ENCODE measurements at places on chromosomes 7 and 10.
A peak's percentile ranks its signal among the peaks of the same experiment; 100 is the strongest.

DNA sequence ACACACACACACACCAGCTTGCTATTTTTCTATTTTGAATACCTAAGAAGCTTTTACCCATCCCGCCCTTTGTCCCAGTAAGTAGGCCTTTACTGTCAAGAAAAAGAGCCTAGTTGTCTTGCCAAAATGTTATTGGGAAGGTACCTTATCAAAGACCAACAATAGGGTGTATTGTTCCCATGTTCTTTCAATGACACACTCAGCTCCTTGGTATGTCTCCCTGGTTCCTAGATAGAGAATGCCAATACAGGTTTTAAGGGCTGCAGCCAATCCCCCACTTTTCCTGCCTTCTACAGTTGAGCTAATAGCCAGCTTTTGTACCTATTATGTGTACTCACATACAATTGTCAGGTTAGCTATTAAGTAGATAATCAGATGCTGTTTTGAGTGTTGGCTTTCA, 92.0 kb upstream of the LRRTM3 start:
- DNase-seq: no peak

- no peak for DNase-seq
Observed at GRCh38 chr7:66143876-66144332, 29.3 kb downstream of the CRCP start.

GRCh38 chr7:70457883-70458680, 673.9 kb upstream of the GALNT17 start:
- DNase-seq: no peak

- no peak for DNase-seq
Observed at GRCh38 chr10:31647861-31648260, 280.8 kb downstream of the ARHGAP12 start.

GRCh38 chr7:155856656-155857055, 44.4 kb upstream of the SHH start:
- DNase-seq: no peak

GRCh38 chr10:122911889-122912484, 1.6 kb downstream of the FAM24A start:
- DNase-seq: no peak

DNA sequence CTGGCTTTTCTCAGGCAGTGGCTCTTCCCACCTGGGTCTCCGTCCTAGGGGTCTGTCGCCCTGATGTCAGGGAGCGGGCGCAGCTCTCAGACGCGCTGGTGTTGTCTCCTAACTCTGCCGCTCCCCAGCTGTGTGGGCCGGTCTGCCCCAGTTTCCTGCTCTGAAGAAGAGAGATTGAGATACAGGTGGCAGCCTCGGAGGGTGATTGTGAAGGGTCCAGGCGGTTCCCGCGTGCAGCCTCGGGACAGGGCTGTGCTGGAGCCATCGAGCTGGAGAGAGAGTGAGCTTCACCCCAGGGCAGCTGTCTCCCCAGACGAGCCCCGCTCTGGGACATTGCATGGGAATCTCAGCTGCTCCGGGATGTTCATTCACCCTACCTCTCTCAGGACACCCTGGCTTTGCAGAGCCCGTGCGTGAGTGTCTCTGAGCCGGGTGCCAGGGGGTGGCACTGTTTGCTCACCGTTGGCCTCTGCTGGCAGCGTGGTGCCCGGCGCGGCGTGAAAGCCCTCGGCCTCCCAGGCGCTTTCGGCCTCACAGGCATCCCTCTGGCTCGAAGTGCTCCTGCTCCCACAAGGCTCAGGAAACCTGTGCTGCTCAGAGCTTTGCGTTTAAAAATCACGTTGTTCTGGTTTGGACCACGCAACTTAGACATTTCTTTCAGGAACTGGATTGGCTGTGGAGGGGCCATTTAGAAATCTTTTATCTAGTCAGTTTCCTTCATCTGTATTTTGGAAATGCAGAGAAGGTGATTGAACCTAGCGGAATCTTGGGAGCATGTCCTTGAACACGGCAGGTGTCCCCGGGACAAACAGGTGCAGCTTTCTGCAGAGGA, 33.8 kb upstream of the ZFAND2A start:
- peak; percentile 70 for DNase-seq

DNA sequence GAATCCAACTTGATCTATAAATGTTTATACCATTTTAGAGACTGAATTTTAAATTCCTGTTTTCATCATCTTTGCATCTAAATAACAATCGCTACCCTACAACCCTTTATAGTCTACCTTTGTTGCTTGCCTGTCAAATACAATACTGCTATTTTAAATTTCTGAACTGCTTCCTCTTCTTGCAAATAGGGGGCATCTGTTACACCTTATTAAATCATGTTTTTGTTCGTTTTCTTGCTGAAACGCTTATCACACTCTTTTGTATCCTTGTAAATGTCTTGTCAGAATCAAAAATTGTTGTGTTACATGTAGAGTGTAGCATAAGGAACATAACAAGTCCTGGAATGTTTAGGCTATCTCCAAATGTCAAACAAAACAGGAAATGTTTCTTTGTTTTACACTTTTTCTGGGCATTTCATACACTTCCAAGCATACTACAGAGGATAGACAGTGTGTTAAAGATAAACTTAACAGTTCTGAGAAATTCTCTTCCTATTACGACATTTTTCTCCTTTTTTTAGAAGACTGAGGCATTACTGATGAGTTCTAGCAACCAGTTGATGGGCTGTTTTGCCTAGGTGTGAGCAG, 281.3 kb downstream of the GPR158 start:
- DNase-seq: no peak

GRCh38 chr10:1187855-1188557, 131.8 kb downstream of the WDR37 start:
- peak; percentile 30 for DNase-seq

- no peak for DNase-seq
Observed at GRCh38 chr10:68423522-68423921, 16.4 kb upstream of the RUFY2 start.

DNA sequence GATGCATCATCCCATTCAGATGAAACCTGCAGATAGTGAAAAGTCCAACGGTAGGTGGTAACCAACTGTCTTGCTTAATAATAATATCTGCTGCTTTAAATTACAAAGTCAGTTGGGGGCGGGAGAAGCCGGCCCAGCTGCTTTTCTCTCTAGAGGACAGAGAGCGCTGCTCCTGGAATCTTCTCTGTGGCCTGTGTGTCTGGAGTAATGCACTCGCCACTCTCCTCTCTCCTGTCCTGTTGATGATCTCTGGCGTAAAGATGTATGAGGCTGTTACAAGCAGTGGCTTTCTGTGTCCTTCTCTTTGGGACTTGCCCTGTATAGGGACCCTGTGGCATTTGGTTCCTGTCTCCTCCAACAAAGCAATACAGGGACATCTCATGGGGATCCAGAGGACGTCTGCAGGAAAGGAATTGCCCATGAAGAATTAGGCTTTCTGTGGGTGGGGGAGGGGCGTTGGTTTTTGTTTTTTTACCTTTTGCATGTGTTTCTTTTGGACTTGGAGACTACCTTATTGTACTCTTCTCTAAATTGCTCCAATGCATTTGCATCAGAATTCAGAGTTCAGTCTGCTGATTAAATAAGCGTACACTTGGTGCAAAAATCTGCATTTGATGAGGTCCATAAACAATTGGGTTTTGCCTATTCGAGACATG, 231.6 kb downstream of the CELF2 start:
- no peak for DNase-seq

GRCh38 chr7:156028521-156028920, 216.3 kb upstream of the SHH start:
- no peak for DNase-seq

DNA sequence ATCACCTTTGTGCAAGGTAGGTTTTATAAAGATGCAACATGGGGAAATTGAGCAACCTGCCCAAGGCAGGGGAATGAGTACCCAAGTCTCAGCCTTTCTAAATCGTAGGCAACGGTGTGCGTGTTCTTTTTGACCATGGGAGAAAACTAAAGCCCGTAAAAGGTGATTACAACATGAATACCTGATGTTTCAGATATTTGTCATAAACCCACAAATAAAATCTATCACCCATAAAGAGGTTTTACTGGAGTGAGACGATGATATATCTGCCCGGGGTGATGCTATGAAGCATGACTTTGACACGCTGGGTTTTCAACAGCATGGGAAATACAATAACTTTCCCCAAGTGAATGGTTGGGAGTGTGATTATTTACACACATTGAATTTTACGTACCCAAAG, 406.3 kb upstream of the KLF6 start:
- DNase-seq: no peak

GRCh38 chr10:12588091-12588860, 238.9 kb downstream of the CAMK1D start:
- DNase-seq: no peak

DNA sequence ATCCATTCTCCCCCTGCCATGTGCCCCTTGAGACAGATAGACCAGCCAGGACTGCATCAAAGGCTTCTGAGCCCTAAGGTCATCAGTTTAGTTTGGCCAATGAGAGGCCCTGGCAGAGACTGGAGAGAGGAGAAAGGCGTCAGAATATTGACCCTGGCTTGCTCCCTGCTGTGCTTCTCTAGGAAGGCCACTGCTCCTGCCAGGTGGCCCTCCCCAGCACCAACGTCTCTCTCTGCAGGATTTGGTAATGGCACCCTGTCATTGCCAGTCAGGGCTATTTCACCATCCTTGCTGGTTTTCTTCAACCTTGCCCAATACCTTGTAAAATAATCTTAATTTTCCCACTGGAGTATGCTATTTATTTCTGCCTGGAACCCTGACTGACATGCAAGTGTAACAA, 38.8 kb upstream of the ZRANB1 start:
- DNase-seq: no peak

GRCh38 chr10:75358835-75359421, 42.6 kb downstream of the ZNF503 start:
- DNase-seq: no peak

- DNase-seq: no peak
Observed at GRCh38 chr10:24642921-24643678, 80.6 kb downstream of the ARHGAP21 start.

- no peak for DNase-seq
Observed at GRCh38 chr7:44377681-44378421, 52.5 kb upstream of the CAMK2B start.

- DNase-seq: no peak
Observed at GRCh38 chr7:110898516-110898915, 192.4 kb upstream of the LRRN3 start.

- DNase-seq: no peak
Observed at GRCh38 chr7:133196856-133197612, 55.8 kb upstream of the EXOC4 start.

GRCh38 chr7:135958173-135958572, 19.0 kb downstream of the MTPN start:
- DNase-seq: no peak

DNA sequence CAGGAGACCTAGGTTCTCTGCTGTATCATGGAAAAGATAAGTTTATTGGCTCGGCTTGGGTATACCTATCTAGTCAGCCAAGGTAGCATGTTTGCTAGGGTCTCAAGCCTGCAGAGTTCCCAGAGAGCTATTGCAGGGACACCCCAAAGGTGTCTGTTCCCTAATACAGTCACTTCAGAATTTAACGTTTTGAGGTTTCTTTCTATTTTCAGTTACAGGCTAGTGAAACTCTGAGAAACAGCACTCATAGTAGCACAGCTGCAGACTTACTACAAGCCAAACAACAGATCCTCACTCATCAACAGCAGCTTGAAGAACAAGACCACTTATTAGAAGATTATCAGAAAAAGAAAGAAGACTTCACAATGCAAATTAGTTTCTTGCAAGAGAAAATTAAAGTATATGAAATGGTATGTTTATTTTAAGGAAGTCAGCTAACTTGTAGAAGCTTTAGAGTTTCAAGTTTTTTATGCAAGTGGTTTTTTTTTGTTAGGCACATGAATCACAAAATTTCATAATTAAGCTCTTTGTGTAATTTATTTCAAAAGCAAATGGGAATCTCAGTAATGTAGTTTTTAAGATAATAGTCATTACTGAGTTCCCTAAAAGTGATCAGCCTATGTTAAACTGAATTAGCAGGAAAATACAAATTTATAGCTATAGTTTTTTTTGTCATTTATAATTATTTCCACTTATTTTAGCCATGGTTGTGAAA, 54.9 kb downstream of the AKAP9 start:
- no peak for DNase-seq

DNA sequence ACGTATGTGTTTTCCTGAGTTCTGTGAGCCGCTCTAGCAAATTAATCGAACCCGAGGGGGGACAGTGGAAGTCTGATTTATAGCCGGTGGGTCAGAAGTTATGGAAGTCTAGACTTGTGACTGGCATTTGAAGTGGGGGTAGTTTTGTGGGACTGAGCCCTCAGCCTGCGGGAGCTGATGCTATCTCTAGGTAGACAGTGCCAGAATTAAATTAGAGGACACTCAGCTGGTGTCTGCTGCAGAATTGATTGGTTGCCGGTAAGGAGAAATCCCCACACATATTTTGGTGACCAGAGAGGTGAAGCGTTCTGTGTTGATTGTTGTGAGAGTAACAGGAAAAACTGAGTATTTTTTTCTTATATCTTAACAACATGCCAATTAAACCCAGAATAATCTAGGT, 143.8 kb upstream of the ADCY1 start:
- no peak for DNase-seq

GRCh38 chr7:123351516-123352505, 152.0 kb upstream of the SLC13A1 start:
- no peak for DNase-seq

GRCh38 chr7:45080265-45080957, 8.4 kb downstream of the NACAD start:
- DNase-seq: peak; percentile 7

DNA sequence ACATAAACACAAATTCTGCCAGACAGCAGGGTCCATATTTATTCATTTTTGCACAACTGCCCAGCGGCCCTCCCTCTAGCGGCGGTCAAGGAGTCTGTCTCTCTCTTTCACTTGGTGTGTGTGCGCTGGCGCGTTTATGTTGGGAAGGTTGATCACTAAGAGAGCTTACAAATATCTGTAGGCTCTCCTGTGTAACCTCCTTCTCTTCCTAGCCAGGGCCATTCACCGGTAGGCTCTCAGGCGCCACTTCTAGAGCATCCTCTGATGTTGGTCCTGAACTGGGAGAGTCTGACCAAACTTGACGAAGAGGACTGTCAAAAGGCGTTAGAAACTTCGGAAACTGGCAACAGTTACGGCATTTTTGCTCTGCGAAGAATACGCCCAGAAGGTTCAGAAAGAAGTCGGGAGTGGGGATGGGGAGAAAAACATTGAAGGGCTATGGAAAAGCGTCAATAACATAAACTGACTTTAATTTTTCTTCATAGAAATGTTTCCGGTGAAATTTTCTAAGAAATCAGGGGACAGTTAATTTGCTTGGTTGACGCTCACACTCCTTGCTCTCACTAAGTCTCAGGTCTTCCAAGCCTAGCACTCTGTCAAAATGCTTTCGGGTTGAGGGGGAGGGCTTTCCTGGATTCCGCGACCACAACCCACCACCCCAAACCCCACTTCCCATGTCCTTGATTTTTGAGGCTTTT, 731.1 kb downstream of the ZWINT start:
- DNase-seq: no peak

- DNase-seq: no peak
Observed at GRCh38 chr7:150323682-150324372, 482 bp upstream of the ACTR3C start.

DNA sequence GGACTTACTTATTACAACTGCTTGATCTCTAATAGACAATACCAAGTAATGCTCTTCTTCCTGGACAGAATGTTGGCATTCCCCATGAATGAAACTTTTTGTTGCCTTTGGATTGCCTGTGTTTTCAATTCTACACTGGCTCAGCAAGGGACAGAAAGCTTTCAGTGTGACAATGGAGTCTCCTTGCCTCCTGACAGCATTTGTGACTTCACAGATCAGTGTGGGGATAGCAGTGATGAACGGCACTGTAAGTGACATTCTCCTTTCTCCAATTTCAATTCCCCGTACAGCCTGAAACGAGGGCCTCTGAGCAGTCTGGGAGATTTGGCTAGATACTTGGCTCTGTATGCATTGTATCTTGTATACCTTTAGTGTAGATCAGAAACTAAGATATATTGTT, 290 bp downstream of the MALRD1 start:
- DNase-seq: no peak

All from dorsolateral prefrontal cortex (tissue), 122 donors.